ENCODE measurements at places on chromosomes 6 and 20.

GRCh38 chr20:39210341-39211036 lies 248.3 kb downstream of the DHX35 start:
- DNase-seq = no peak

DNA sequence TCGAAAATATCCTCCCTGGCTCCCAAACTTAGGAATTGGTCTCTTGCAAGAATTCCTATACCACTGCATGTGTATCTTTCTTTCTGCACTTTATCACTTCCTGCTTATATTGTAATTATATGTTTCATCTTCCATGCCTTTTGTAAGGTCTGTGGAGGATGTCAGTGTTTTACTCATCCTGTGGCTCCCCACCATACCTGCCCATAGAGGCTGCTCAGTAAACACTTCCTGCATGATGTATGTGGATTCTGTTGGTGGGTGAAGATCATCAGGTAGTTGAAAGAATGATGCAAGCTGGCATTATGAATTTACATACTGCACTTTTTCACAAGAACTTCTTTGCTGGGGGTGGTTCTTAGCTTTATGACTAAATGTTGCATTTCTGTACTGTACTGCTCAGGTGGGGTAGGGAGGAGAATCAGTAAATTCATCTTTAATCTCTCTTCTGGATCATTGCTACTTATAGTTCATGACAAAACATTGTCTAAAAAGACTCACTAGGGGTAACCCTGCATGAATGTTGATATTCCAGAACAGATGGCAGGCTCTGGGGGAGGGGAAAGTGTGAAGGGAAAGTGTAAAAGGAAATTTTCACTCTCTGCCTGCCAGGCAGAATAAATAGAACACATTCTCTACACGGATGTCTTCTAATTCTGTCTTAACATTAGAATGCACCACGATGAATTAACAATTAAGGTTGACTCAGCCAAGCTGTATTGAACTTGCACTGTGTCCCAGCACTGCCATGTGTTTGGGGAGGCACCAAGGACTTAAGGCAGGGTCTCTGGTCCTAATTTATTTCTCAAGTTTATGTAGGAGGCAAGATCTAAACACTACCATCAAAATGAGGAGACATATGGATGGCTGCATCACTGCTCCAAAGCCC lies 36.0 kb upstream of the KLHL31 start:
- no peak for DNase-seq

GRCh38 chr6:40457261-40457660 lies 129.9 kb downstream of the LRFN2 start:
- no peak for DNase-seq

DNA sequence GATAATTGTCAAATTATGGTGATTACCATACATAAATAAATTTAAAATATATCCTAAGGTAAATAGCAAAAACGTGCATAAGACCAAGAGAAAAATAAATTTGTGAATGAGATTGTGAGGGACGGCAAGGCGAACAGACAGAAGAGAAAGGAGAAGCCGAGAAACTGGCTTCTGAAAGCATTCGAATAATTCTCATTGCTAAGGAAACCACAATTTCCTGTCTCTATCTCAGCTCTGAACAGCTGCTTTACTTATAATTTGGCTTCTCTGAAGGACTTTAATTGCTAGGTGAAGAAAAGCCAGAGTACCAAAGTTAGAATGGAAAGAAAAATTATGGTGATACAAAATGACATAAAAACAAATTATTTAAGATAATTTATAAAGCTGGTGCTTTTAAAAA lies 79.0 kb upstream of the RGS17 start:
- no peak for DNase-seq

DNA sequence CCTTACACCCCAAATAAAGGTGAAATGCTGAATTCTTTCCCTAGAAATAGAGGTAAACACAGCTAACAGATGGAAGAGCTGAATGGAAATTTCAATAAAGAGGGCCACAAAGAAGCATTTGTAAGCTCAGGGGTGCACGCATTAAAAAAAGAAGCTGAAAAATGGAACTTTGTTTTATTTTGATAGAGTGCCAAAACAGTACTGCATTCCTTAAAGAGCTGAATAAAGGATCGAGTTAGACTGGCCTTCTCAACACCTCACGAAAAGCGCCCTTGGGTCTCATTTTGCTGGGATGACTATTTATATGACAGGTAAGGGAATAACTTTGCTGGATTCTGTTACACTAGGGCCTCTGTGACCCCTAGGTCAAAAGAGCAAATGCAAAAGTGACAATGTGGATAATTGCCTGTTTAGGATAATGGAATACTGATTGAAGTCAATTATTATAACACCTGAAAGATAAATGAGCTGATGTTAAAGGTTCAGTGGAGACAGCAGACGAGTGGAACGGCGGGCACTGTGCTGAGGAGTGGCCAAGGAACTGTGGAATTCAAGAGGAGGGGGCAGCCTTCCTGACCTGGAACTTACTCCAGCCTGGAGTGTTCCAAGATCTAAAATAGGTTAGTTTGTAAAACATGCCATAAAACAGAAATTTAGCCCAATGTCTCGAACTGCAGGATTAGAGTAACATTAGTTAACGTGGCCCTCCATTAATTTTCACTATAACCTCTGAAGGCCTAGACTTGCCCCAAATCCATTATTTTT lies 168.4 kb downstream of the FOXC1 start:
- no peak for DNase-seq

DNA sequence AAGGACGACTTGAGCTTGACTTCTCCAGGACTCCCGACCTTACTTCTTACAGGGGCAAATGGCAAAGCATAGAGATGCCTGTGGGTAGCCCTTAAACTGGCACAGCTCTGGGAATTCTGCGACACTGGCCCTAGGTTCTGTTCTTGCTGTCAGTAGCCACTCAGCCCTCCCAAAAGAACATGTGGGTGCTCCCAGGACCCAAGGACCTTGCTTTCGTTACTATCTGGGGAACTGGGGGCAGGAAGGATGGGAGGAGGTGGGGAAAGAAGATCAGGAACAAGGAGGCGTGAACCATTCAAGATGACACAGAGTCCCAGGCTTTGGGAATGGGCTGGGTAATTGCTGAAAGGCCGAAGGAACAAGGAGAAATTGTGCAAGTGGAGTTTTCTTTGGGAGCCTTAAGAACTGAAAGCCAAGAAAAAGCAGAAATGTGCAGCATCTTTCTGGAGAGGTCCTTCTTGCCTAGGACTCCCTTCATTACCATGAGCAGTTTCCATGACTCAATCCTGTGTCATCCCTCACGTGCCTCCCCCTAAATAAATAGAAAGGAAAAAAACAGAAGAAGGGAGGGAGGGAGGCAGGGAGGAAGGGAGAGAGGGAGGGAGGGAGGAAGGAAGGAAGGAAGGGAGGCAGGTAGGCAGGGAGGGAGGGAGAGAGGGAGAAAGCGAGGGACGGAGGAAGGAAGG lies 284.6 kb upstream of the FOXQ1 start:
- no peak for DNase-seq

- DNase-seq = no peak
Observed at GRCh38 chr6:1208876-1209275, 103.0 kb upstream of the FOXQ1 start.

- DNase-seq = no peak
Observed at GRCh38 chr6:56046576-56046975, 171.2 kb upstream of the BMP5 start.

DNA sequence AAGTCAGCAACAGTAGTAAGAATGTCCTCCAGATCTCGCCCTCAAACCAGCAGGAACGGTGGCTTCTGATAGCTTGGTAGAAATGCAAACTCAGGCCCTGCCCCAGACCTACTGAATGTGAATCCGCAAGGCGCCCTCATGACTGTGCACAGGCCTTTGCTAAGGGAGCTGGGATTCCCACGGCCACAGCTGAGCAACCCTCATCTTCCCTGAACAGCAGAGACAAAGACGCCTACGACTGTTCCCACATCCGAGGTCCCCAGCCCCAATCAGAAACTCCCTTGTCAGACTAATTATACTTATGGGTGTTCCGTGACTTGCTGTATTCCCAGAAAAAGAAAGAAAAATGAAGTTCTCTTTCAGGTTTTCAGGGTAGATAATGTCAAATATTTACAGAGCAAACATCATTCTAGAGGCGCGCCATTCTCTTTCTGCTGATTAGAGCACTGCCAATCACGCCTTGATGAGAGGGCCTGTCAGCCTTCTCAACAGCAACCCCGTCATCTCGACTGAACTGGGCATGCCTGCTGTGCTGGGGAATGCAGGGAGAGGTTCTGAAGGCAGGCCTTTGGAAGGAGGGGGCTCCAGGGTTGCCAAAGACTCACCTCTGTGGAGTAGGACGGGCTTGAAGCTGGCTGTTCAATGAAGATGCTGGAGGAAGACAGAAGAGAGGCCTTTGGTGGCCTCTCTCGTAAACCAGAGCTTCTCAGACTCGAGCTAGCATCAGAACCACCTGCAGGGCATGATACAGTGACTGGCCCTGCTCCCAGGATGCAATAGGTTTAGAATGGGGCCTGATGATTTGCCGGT lies 79.9 kb downstream of the ZNF217 start:
- DNase-seq = no peak

DNA sequence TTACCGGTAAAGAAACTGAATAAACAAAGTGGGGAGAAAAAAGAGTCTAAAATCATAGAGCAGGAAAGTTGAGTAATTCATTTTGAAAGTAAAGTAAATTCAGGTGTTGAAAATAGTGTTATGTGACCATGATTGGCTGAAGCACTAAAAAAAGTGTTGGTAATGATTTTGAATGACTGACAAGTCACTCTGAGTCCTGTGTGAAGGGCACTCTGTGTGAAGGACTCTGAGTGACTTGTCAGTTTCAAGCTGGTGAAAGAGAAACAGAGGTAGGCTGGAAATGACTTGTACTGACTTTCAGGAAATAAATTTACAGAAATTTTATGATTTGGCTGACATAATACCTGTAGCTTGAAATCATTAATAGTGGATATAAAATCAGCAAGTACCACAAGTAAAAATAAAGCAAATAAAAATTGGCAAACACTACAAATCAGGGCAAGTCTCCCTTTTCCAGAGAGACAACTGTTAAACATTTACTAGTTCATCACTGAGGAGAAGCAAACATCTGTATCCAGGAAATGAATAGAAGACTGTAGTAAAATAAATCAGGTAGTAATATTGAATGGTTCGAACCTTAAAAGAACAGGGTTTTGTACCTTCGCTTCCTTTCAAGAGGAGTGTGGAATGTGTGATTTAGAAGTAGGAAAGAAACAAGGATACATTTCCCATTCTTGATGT lies 630.6 kb downstream of the GRIK2 start:
- DNase-seq = no peak

- no peak for DNase-seq
Observed at GRCh38 chr20:1964061-1964460, 29.8 kb downstream of the PDYN start.

DNA sequence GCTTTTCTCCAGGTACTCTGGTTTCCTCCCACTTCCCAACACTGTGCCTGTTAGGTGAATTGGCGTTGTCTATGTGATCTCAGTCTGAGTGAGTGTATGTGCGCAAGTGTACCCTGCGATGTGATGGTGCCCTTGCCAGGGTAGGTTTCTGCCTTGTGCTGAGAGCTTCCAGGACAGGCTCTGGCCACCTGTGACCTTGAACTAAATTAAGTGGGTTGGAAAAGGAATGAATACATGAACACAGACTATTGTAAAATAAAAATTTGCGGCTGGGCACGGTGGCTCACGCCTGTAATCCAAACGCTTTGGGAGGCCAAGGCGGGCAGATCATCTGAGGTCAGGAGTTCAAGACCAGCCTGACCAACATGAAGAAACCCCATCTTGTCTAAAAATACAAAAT lies 678.0 kb downstream of the DHX35 start:
- DNase-seq = no peak

GRCh38 chr20:3629893-3630292 lies 33.3 kb downstream of the GFRA4 start:
- no peak for DNase-seq

All from effector memory CD4-positive, alpha-beta T cell (primary cell).